Smooth muscle cell of trachea (primary cell): ENCODE measurements at places on chromosomes 7 and 10. TPM values are rescaled to one million over a fixed set of nuclear protein-coding genes. Genes with fewer than 3 reads are reported as not detected.

ZNF212 gene
- 5.1 and 6.5 TPM in 2 replicates for total RNA-seq

MACC1 gene
- total RNA-seq = 0.15 and 0.17 TPM in 2 replicates

EXOC4 gene
- 142 and 187 TPM in 2 replicates for total RNA-seq

MOGAT3 gene
- not detected in 2 replicates for total RNA-seq

ASIC3 gene
- total RNA-seq = 0.17 TPM in 1 of 2 replicates, not detected in the other

CCDC172 gene
- total RNA-seq = not detected in 2 replicates

MMD2 gene
- not detected in 2 replicates for total RNA-seq

TYW1B gene
- total RNA-seq = 5.2 and 5.8 TPM in 2 replicates

PON3 gene
- not detected in 2 replicates for total RNA-seq

ENO4 gene
- 0.29 and 0.50 TPM in 2 replicates for total RNA-seq

SEMA3C gene
- 156 and 163 TPM in 2 replicates for total RNA-seq

CALHM1 gene
- total RNA-seq = not detected in 2 replicates

EPO gene
- not detected in 2 replicates for total RNA-seq

ARHGAP19 gene
- 3.5 and 11.5 TPM in 2 replicates for total RNA-seq

CCL26 gene
- total RNA-seq = 0.33 TPM in 1 of 2 replicates, not detected in the other

KIAA1549 gene
- 0.44 and 0.99 TPM in 2 replicates for total RNA-seq
